ENCODE measurements at places on chromosomes 6 and 20.

GRCh38 chr6:2237001-2237400 lies 8.4 kb downstream of the GMDS start:
- DNase-seq = no peak

DNA sequence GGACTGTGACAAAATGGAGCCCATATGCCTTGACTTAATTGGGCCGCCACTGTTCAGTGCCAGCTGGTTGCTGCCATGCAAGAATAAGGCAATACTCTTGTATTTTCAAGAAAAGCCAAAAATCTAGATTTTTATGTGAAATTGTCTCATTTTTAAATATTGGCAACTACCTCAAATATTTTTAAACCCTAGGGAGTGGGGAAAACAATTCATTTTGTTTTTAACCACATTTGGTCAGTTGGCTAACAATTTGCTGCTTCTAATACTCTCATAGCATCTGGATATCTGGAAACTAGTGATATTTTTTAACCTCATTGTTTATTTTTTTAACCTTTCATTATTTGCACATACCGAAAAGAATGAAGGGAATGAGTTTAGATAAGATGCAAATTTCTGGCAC lies 91.0 kb downstream of the EYA2 start:
- no peak for DNase-seq

- peak; percentile 21 for DNase-seq
Observed at GRCh38 chr6:16494793-16495192, 256.4 kb downstream of the GMPR start.

DNA sequence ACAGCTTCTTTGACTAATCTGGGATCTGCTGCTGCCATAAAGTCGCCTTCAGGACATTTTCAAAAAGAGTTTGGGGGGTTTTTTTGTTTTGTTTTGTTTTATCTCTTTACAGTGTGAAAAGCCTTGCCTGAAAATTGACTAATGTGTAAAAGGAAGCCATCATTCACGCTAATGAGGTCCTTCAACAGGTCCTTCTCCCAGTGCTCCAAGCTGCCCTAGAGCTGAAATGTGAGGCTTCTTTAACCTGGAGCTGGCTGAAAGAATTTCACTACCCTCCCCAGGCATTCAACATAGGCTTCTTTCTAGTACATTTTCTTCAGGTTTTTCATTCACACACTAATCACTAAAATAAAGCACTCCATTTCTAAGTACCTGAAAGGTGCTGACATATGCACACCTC lies 145.1 kb upstream of the PRDM1 start:
- DNase-seq = no peak

- no peak for DNase-seq
Observed at GRCh38 chr6:149445573-149445972, 39.2 kb downstream of the ZC3H12D start.

DNA sequence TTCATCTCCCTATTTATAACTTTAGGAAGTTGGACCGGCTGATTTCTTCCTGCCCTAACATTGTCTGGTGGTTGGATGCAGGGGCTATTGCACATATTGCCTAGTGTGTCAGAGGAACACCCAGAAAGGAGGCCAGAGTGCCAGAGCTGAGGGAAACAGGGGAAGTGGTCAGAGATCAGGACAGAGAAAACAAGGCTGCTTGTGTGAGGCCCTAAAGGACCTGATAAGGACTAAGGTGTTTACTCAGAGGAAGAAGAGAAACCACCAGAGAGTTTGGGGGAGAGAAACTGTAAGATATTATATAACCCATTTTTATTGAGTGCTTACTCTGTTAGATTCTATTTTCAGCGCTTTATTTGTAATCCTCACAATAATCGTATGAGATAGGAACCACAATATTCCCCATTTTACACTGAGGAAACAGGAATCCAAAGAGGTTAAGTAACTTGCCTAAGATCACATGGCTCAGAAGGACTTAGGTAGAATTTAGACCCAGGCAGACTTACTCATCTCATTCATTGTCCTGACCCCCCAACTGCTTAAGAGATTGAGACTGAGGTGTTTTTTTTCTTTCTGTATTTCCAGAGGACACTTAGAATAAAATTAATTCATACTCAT lies 54.0 kb upstream of the REV3L start:
- DNase-seq = no peak

DNA sequence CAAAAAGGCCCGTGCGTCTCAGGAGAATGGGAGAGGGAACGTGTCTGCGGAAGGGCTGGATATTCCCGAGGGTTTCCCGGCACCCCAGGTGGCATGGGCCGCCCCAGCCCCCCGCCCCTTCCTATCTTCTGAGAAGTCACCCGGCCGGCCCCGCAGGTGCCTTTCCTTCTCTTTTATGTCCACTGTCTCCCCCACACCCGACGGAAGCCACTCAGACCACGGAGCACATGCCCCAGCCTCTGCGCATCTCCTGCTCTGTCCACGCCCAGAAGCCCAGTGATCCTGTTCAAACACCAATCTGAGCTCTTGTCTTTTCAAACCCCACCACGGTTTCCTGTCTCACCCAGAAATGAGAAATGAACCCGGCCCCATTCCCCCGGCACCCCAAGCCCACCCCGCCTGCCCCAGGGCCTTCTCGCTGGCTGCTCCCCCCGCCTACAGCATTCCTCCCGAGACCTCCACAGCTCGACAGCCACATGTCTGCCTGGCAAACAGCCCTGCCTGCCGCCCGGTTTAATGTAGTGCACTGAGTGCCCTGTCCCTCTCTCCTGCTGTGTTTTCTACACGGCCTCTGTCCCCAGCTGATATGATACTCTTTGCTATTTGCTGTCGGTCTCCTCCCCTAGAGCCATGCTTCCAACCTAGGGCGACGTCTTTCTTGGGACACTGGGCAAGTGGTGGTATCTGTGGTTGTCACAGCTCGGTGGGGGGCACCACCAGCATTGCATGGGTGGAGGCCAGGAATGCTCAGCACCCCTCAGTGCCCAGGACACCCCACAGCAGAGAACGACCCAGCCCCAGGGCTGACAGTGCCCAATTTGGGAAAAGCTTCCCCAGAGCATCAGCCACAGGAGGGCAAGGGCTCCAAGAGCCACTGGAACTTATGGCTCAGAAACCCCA lies 182.7 kb downstream of the TAF4 start:
- DNase-seq = no peak

DNA sequence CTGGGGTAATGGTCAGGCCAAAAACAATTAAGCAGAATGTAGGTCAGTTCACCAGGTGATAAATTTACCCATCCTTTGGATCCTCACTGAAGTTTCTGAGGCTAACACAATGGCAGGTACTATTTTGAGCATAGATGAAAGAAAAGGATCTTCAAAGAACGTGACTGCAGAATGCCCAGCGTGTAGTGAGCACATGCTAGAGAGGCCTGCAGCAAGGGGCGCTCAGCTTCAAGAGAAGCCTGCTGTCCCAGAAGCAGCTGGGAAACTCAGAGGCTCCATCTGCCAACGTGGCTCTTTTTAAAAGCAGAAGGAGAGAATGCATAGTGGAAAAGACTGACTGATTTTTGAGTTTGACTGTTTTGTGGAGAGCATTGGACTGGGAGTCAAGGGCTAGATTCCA lies 57.4 kb downstream of the CD83 start:
- no peak for DNase-seq

- DNase-seq = no peak
Observed at GRCh38 chr20:54620611-54621010, 145.2 kb downstream of the DOK5 start.

DNA sequence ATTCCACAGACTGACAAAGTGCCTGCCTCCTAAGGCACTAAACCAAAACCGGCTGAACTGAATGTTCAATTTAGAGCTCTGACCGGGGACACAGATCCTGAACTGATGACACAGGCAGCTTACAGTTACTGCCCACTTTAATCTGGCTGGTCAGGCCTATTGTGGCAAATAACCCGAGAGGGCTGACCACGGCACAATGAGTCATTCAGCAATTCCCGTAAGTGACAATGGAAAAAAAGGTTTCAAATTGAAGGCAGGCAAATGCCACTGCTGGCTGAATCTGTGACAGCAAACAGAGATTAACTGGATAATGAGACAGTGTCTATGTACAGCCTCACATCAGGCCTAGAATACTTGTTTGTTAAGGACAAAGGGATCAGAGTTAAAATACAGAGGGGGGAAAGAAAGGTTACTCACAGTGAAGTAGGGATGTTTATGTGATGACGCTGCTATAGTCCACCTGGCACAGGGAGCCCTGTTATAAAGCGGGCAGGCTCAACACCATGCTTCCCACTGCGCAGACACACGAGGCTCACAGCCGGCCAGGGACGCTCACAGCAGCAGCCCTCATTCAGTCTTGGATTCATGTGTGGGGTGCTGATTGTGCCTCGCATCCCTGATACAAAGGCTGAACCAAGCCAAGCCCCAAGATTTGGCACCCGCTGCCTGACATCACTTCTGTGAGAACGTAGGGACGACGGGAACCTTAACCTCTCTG lies 54.4 kb downstream of the RTN4IP1 start:
- no peak for DNase-seq

GRCh38 chr6:36402481-36402880 lies 15.0 kb upstream of the ETV7 start:
- no peak for DNase-seq

DNA sequence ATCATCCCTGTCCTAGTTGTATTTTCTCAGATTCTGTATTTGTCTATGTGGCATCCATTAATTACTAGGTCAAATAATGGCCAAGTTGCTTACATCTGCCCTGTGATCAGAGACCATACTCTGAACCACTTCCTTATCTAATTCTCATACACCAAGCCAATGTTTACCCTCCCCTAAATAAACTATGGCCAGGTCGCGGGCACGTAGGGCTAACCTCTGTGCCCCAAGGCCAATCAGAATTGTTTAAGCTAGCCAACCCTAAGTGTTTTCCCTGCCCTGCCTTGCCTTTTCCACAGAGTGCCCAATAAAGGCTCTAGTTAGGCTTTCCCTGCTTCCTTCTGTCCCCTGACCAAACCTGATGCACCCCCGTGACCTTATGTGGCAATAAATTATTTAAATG lies 2.8 kb upstream of the CALHM4 start:
- DNase-seq = no peak

DNA sequence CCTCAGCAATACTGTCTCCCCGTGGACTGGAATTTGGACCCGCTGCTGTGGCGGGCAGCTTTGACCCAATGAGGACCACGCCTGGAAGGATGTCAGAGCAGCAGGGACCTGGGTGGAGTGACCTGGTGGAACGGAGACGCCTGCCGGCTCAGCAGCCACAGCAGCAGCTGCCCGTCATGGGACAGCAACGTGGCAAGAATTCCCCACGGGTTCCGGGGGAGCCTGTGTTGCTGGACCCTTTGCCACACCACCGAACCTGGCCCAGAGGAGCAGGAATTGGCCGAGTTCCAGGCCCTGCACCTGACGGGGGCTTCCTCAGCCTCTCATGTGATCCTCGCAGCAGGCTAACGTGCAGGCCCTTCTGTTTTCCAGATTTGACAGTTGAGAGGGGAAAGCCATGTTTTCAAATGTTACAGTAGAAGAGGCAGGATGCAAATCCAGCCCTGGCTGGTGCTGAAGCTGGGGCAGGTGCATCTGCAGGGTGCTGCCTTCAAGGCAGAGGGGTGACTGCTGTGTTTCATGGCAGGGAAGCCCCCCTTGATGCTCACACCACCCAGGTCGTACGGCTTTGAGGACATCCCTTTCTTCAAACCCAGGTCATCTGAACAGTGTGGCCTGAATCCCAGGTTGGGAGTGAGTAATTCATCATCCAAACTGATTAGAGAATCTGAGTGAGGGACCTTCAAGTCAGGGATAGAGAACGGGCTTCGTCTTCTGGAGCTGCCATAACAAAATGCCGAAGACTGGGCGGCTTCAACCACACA lies 93.4 kb downstream of the THBS2 start:
- no peak for DNase-seq
